ENCODE measurements at places on chromosomes 5 and 9.

- no peak for DNase-seq
Observed at GRCh38 chr9:122276096-122276495, 11.4 kb downstream of the MRRF start.

GRCh38 chr5:15027764-15028163 is 156.2 kb upstream of the ANKH start:
- no peak for DNase-seq

GRCh38 chr5:128778474-128778873 is 186.8 kb upstream of the SLC27A6 start:
- no peak for DNase-seq

- no peak for DNase-seq
Observed at GRCh38 chr9:121711281-121711680, 59.8 kb downstream of the DAB2IP start.

DNA sequence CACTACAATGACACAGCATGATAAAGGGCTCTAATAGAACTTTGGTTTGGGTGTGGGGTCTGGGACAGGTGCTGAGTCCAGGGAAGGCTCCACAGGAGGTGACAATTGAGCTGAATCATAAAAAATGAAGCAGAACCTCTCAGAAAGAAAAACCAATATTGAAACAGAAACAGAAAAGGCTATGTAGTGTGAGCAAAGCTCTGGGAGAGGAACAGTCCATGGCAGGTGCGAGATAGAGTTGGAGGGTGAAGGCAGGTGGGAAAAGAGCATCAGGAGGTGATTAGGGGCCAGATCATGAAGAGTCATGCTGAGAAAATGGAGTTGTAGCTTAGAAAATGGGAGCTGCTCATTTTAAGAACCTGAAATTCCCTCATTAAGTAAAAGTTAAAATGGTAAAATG is 164.9 kb downstream of the KCTD16 start:
- DNase-seq, result no peak

GRCh38 chr9:105483618-105484017 is 35.8 kb downstream of the FSD1L start:
- no peak for DNase-seq

- no peak for DNase-seq
Observed at GRCh38 chr9:76655121-76655541, 109.1 kb upstream of the PCA3 start.

DNA sequence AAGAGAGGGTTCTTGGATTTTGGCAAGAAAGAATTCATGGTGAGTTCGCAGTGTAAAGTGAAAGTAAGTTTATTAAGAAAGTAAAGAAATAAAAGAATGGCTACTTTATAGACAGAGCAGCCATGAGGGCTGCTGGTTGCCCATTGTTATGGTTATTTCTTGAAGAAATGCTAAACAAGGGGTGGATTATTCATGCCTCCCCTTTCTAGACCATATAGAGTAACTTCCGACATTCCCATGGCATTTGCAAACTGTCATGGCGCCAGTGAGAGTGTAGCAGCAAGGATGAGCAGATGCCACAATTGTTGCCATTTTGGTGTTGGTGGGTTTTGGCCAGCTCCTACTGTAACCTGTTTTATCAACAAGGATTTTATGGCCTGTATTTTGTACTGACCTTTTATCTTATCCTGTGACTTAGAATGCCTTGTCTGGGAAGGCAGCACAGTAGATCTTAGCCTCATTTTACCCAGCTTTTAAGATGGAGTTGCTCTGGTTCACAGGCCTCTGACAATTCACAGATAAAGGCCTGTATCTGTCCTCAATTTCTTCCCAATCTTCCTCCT is 1026.1 kb upstream of the DMAC1 start:
- DNase-seq, result peak; percentile 38

DNA sequence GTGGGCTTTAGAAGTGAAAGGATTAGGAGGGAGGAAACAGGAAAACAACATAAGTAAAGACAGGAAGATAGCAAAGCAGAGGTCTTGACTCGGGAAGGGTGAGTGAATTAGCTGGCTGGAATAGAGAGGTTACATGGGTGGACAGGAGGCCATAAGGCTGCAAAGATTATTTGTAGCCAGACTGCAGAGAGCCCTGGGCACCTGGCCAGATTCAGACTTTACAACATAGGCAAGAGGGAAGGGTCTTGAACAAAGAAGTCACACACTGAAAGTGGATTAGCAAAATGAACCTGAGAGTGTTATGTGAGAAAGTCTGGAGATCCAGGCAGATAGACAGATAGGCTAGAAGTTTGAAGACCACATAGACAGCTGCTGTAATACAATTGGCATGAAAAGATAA is 29.7 kb upstream of the CER1 start:
- no peak for DNase-seq

DNA sequence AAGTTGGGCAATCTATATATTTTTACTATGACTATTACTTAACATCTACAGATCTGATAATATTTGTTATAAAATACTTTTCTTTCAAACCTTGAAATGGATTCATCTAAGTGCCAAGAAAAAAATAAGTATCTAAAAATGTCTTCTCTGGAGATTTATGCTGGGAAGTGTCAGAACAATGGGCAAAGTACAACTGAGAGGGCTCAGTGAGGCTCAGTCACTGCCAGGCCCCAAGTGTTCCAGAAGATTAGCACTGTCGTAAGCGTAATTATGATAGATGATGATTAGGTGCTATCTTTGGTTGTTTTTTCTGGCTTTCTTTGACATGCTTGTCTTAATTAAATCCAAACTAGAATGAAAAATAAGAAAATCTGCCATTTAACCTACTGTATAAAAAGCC is 72.2 kb upstream of the ADAMTS19 start:
- no peak for DNase-seq

- no peak for DNase-seq
Observed at GRCh38 chr9:131019388-131020239, 10.6 kb downstream of the LAMC3 start.

GRCh38 chr9:22373636-22374035 is 73.0 kb upstream of the DMRTA1 start:
- DNase-seq, result no peak

GRCh38 chr5:115262011-115262320 is 711 bp downstream of the PGGT1B start:
- DNase-seq, result no peak
